ENCODE measurements at places on chromosomes 2 and 18.

- no peak for DNase-seq
Observed at GRCh38 chr2:27356056-27356381, 545 bp downstream of the GTF3C2 start.

GRCh38 chr2:157107877-157108276 is 149.6 kb upstream of the GALNT5 start:
- DNase-seq = no peak

DNA sequence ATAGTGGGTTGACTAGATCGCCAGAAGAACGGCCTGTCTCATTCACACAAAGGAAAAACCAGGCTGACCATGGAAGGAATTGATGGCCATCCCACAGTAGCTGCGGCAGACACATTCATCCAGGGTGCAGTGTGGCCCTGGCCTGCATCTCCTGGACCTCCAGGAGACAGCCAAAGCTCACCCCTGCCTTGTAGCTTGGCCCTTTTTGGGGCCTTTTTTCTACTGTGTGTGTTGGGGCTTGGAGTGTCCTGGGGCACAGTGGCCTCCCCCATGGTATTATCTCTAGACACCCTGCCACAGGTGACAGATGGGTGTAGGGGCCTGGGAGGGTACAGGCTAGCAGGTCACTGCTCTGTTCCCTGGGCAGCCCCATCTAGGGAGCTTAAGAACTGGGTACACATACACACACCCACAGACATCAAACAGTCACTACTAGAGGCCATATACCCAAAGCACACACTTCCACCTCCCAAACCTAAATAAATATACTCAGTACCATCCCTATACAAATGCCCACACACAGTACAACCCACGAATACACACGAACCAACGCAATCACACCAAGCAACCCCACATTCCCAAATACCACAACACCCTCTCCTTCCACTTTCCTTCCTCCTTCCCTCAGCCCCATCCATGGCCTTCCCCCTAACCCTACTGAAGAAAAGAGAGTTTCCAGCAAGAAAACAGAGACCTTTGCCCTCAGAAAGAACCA is 8.6 kb downstream of the EN1 start:
- DNase-seq = no peak

DNA sequence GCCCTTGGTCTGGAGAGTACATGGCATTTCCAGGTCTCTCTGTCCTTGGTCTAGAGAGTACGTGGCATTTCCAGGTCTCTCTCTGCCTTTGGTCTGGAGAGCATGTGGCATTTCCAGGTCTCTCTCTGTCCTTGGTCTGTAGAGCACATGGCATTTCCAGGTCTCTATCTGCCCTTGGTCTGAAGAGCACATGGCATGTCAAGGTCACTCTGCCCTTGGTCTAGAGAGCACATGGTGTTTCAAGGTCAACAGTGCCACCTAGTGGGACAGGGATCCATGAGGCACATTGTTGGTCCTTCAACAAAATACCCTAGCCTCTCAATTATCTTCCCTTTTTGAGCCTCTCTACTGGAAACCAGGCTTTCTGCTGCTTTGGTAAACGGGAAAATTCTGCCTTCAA is 250.2 kb downstream of the OTX1 start:
- no peak for DNase-seq

DNA sequence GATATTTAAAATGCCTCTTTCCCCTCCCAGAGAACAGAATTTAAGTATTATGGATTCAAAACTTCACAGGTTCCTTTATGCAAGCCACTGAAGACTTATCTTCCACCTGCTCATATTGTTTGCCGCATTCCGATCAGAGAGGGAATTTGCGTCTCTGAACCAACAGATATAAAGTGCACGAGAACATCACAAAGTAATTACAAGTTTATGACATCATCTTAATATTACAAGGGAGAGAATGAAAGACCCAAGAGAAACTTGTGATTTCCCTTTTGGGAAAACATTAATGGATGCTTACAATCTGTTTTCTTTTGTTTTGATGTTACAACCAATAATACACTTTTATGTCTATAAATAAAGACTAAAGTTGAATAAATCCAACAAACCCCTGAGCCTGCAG is 631.0 kb downstream of the BCL11A start:
- DNase-seq = no peak

Measured in activated CD4-positive, alpha-beta T cell treated with anti-CD3 and anti-CD28 coated beads, Interleukin-2, amount 50 U/mL, for 4 hours (primary cell).